Substantia nigra (tissue), 51 donors: ENCODE measurements at places on chromosomes 16 and 17.

DNA sequence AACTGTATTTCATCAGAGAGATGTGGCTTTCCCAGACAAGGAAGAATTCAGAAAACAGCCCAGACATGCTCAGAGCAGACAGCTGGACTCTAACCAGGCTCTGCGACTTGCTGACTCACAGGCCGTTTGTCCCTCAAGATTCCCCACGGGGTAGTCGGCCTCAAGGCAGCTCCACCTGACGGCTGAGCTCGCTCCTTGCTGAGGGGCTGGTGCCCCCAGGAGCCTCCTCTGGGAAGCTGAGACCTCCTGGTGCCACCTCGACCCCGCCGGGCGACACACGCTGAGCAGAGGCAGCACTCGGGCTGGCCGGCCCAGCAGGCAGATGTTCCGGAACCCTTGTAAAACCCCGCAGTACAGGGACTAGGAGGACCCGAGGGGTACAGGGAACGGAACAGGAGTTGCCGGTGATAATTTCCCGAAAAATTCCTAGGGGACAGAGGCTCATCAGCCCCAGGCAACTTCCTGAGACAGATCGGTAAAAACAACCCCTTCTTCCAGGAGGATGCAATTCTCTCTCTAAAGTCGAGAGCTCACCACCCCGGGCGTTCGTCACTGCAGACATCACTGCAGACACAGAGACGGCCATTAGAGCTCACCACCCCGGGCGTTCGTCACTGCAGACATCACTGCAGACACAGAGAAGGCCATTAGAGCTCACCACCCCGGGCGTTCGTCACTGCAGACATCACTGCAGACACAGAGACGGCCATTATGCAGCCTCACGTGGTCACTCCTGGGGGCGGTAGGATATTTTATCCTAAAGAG, 19.9 kb downstream of the RPH3AL start:
- no peak for DNase-seq

DNA sequence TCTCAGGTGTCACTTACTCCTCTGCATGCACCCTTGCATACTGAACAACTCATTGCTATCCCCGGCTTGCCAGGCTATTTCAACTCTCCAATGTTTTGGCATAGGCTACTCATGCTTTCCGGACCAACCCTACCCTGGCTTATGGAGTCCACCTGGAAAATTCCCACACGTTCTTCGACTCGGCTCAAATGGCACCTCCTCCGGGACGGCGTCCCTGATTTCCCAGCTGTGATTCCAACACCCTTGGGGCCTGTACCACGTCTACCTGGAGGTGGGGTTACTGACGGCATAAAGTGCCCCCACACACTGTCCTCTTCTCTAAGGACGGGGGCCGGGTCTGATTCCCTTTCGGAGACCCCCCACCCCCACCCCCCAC, 498 bp downstream of the SMYD4 start:
- DNase-seq, result no peak

- no peak for DNase-seq
These were observed 33.3 kb downstream of the GLG1 start for GRCh38 chr16:74573622-74574021.

DNA sequence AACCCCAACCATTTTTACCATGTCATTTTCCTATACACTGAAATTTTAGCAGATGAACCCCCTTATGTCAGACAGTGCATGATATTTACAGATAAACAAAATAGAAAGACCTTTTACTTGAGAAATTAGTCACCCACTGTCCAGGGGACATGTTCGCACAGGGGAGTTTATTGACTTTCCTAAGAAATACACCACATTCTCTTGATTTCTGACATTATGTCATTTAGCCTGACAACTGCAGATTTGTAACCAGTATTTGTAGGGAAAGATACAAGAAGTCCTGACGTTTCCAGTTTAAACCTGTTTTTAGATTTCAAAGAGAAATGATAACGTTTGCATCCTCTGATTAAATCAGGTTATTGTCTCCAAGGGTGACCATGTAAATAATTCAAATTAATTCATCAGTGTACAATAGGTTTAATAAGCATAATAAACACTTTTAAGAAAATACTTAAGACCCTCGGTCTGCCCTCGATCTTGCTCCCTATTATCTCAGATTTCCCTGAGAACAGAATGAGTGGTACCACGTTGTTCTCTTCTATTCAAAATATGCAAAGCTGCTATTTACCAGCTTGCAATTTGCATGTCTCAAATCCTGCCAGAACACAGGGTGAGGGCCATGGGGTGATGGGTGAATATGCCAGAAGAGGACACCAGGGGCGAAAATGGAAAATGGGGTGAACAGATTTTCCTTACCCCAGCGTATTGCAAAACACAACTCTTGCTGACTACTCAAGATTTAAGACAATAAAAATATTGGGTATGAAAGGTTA, 2.1 kb upstream of the LYRM9 start:
- no peak for DNase-seq

GRCh38 chr16:5333991-5334390, 236.4 kb upstream of the EEF2KMT start:
- no peak for DNase-seq

DNA sequence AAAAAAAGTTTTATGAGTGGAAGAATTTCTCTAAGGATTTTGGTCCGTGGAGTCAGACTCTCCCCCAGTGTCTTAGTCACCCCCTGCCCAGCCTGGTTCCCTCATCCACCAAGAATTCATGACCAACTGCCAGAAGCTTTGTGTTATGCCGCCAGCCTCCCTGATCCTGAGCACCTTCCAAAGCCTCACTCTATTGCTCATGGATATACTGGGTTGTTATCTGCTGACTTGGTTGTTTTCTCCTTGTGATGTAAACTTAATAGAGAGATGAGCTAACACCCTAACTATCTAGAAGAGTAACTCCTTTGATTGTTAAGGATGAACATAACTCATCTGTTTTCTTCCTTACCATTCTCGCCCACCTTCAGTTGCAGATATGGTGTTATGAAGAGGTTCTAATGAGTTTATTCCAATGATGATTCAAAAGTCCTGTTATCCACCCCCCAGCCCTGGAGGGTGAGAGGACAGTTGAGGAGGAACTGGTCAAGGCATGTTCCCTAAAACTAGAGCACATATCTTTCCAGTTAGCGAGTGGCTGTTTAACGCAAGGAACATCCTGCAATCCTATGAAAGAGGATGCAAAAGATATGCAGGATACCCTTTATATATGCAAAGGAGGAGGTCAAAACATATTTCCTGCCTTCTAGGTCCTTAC, 1.5 kb upstream of the PSMD3 start:
- DNase-seq, result no peak

- no peak for DNase-seq
These were observed 408.4 kb downstream of the ZFHX3 start for GRCh38 chr16:72639494-72639893.

GRCh38 chr16:72094266-72094610, 591 bp downstream of the DHX38 start:
- DNase-seq, result no peak

DNA sequence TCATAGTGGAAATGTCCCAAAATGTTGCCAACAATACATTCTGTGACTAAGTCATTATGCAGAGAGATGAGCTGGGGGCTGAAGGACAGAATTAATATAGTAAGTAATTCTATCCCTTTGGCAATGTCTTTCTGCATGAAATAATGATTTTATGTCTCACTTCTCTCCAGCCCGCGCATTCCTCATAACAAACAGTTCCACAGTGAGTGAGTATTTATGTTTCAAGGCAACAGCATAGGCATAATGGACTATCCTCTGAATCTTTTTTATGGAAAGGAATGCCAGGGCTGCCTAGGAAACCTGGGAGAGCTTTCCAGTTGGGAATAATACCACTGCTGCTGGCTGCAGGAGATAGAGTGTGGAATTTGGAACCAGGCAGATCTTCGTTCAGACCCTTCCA, 477.7 kb downstream of the HS3ST4 start:
- DNase-seq, result no peak

DNA sequence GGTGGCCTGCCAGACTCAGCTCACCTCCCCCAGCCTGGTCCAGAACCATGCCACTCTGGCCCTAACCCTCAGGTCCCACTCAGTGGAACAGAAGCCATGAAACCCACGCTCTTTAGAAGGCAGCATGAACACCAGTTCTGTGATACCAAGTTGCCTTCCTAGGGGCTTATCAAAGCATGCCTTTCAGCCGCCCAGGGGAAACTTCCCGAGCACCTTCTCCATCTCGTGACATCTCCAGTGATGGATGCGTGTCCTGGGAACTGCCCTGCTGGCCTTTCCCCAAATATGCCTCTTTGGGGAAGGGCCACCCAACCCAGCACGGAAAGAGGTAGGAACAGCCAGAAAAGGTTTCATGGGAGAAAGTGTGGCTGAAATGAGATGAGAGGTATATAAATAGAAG, 8.3 kb downstream of the CCDC42 start:
- no peak for DNase-seq

DNA sequence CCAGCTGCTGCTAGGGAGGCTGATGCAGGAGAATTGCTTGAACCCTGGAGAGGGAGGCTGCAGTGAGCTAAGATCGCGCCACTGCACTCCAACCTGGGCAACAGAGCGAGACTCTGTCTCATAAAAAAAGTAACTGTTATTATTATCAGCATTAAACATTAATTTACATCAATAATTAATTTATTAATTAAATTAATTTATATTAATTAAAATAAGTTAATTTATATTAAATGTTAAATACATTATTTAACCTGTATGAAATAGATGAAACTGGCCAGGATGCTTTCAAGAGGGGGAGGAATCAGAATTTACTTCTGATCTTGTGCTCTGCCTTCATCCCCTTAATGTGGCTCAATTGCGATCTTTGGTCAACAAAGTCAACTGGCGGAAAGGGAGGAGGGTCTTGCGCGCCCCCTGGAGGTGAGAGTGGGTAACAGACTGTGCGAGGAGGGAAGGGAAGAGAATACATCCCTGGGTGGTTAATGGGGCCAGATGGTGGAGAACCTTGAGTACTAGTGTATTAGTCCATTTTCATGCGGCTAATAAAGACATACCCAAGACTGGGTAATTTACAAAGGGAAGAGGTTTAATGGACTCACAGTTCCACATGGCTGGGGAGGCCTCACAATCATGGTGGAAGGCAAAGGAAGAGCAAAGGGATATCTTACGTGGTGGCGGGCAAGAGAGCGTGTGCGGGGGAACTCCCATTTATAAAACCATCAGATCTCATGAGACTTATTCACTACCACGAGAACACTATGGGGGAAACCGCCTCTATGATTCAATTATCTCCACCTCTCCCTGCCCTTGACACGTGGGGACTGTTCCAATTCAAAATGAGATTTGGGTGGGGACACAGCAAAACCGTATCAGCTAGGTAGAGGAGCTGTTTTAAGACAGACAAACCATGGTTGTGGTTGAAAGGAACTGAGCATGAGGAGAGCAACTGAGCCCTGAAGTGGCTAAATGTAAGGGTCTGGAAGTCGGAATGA, 15.7 kb upstream of the CPPED1 start:
- no peak for DNase-seq

DNA sequence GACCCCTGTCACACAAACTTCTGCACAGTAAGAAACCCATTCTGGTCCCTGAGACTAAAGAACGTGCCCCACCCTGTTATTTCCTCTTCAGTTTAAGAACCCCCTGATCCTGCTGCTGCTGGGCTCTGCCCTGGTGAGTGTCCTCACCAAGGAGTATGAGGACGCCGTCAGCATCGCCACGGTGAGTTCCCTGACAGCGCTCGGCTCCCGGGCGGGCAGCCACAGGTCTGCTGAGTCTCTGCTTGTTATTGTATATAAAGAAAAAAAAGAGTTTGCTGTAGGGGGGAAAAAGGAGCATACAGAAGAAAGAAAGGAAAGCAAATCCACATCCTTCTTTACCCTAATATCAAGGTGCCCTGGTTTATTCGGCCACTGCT, 40.0 kb downstream of the ATP2C2 start:
- DNase-seq, result no peak

- DNase-seq, result no peak
These were observed 221.2 kb downstream of the SOX9 start for GRCh38 chr17:72342061-72342460.

GRCh38 chr17:81330884-81331245, 35.8 kb upstream of the SLC38A10 start:
- DNase-seq, result no peak

DNA sequence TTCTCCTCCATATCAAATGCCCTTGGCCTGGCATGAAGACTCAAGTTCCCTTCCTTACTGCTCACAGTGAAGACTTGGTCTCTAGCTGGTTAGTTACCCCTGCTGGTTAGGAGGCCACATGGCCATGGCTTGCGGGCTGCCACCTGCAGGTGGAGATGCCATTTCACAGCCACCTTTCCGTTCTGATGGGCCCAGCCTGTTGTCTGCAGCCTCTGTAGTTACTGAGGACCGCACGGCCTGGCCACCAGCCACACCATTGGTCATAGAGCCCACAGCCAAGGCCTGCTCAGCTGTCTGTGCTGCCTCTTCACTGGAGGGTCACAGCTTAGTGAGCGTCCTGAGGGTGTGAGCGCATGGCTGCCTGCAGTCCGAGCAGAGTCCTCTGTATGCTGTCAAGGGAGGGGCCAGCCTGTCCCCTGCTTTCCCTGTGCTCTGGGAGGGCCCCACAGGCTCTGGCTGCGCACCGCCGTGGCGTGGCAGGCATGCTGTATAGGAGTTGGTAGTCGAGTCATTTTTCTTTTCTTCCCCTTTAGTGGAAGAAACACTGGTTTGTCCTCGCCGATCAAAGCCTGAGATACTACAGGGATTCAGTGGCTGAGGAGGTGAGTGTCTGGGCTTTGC, 59.2 kb downstream of the PLD6 start:
- DNase-seq, result no peak

DNA sequence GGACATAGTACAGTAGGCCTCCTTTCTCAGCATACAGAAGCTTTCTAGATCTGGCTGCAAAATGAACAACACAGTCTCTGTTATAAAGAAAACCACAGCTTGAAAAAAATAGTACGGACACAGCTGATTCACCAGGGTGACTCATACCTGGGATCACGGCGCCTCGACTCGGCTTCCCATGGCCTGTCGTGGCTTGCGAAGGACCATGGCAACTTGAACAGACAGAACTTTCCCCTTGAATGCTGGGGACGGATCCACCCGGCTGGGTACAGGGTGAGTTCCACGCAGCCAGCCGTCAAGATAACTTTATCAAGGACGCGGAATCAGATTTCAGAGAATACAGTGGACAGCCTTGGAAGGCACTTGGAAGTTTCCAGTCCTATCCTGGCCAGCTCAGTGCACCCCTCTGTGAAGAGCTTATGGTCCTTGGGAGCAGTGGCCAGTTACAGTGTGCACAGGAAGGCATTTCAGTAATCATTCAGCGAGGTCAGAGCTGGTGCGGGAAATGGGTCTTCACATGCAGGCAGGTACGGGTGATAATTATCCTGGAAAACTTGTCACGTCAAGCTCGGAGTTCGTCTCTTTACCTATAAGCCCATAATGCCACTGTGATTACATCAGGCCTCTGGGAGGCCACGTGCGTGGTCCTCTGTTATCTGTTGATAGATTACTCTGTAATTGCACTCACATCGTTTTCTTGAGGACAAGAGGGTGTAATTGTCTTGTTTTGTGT, 57.9 kb upstream of the MAF start:
- DNase-seq, result no peak

- DNase-seq, result no peak
These were observed 879.7 kb upstream of the EEF2KMT start for GRCh38 chr16:5977329-5977728.

- DNase-seq, result no peak
These were observed 2.7 kb upstream of the ZG16B start for GRCh38 chr16:2827374-2827791.

GRCh38 chr16:88810166-88810911, 1.4 kb downstream of the APRT start:
- DNase-seq, result no peak

- no peak for DNase-seq
These were observed at the start of gene P2RX1 for GRCh38 chr17:3915995-3916696. TSS of gene P2RX1 (minus strand) at chr17:3916465. CDS start at chr17:3916225, 240 bp downstream.

- DNase-seq, result no peak
These were observed 8.5 kb downstream of the ST6GALNAC1 start for GRCh38 chr17:76635039-76635438.

GRCh38 chr16:5479926-5480325, 382.3 kb upstream of the EEF2KMT start:
- no peak for DNase-seq
